Stimulated activated CD4-positive, alpha-beta T cell treated with anti-CD3 and anti-CD28 coated beads, TNF-alpha, amount 100 ng/mL, for 48 hours (primary cell): ENCODE measurements at places on chromosomes 5 and 9.

DNA sequence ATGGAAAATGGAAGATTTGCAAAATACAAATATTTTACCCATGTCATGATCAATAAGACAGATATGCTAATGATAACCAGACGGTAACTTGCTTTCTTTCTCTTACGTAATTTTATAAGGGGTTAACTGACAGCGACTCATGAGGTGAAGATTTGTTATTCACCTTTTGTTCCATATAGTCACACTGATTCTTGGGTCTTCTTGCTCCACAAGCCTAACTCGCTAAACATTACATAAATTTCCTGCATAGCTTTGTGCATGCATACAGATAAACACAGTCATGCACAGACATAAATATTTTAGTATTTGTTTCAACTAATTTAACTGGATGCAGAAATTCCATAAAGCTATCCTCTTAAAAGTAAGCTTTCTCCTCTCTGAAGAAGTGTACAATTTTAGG, 225.9 kb downstream of the VPS13A start:
- DNase-seq, result no peak

GRCh38 chr5:68762201-68762600, 331.6 kb upstream of the SLC30A5 start:
- DNase-seq, result no peak

DNA sequence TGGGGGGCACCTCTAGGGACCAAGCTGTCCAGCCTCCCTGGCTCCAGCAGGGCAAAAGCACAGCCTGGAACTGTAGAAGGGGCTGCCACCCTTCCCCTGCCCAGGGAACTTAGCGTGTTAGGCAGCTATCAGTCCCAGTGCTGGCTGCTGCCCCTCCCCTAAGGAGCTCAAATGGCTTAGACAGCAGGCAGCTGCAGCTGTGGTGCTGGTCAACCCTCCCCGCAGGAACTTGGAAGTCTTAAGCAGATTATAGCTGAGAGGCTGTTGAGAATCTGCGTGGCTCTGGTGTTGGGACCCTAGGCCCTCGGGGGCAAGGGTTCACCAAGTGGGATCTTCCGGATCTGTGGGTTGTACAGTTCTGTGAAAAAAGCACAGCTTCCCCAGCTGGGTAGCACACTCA, 536.5 kb upstream of the CDH10 start:
- no peak for DNase-seq

DNA sequence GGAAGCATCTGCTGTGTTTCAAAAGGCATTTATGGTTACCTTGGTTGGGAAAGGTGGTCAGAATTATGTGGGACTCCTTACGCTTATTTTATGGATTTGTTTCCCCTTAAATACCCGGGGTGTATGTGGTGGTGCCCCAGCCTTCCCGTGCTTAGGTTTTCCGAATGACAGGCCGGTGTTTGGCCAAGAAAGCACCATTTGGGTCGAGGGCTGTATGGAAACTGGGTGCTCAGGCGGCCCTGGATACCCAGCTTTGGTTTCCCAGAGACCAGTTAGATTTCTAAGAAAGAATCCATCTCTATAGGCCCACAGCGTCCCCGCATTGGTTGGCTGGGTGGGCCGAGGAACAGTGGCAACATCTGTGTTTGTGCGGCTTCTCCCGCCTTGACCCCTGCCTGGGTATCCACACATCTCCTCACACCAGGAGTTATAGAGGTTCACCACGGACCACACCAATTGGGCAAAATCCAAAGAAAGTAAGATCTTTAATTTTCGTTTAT, 868 bp downstream of the ARHGEF28 start:
- DNase-seq, result no peak

- DNase-seq, result no peak
Observed at GRCh38 chr5:118115791-118116190, 872.6 kb downstream of the DTWD2 start.
